CD4-positive, alpha-beta T cell treated with Interferon alpha-2 for 1 hour (primary cell): ENCODE measurements at places on chromosomes 3 and 15.
A peak's percentile ranks its signal among the peaks of the same experiment; 100 is the strongest.

DNA sequence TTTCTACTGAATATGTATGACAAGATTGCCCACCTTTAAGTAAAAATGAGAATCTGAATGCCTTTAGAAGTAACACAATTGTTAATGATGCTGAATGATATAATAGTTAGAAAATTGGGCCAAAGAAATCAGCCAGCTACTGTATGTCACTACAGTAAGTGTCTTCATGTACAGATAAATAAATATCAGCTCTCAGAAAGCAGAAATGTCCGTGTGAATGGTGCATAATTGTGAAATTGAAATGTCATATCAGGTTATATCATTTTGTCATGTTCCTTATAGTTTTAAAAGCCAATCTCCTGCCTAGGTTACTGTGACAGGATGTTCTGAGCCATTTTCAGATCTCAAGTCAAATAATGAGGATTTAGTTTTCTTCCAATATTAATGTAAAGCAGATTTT lies 90.6 kb upstream of the SNTN start:
- DNase-seq: no peak

GRCh38 chr15:45174069-45174468 lies 13.7 kb downstream of the SHF start:
- no peak for DNase-seq

GRCh38 chr15:38252481-38253350 lies at the start of gene SPRED1:
SPRED1 (plus strand) TSS chr15:38252836; CDS start chr15:38253186, 350 bp downstream.
- DNase-seq: peak; percentile 21

DNA sequence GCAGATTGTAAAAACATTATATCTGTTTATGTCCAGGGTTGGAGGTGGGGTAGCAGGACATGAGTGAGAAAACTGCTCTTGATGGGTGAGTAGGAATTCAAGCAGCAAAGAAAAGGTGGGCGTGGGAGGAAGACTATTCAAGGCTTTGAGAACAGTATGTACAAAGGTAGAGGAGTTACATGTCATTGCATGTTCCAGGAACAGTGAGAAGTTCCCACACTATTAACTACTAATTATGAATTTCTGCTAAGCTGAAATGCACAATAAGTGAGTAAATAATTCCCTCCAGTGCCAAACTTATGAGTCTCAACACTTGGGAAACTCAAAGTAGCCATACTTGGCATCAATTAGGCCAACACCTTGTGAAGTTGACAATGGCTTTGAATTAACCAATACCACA lies 80.1 kb downstream of the SRGAP3 start:
- DNase-seq: no peak

DNA sequence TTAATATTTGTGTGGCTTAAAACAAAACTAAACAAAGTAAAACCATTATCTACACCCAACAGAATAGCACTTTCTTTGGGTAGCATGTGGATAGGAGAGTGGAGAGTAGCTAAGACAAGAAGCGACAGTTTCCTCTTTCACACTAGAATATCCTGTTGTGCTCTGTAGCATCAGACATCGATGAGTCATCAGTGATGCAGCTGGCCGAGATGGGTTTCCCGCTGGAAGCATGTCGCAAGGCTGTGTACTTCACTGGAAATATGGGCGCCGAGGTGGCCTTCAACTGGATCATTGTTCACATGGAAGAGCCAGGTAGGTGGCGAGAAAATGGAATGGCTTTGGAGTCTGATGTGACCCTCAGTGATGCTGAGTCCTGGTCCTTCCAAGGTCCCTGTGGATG lies 108.1 kb downstream of the USP13 start:
- no peak for DNase-seq

- DNase-seq: no peak
Observed at GRCh38 chr3:115086344-115086743, 60.7 kb downstream of the ZBTB20 start.
